CD4-positive, alpha-beta T cell treated with Interleukin-15 for 4 hours (primary cell): ENCODE measurements at places on chromosomes 5 and 9.

GRCh38 chr9:5593904-5594303 is 35.0 kb upstream of the RIC1 start:
- DNase-seq: no peak

DNA sequence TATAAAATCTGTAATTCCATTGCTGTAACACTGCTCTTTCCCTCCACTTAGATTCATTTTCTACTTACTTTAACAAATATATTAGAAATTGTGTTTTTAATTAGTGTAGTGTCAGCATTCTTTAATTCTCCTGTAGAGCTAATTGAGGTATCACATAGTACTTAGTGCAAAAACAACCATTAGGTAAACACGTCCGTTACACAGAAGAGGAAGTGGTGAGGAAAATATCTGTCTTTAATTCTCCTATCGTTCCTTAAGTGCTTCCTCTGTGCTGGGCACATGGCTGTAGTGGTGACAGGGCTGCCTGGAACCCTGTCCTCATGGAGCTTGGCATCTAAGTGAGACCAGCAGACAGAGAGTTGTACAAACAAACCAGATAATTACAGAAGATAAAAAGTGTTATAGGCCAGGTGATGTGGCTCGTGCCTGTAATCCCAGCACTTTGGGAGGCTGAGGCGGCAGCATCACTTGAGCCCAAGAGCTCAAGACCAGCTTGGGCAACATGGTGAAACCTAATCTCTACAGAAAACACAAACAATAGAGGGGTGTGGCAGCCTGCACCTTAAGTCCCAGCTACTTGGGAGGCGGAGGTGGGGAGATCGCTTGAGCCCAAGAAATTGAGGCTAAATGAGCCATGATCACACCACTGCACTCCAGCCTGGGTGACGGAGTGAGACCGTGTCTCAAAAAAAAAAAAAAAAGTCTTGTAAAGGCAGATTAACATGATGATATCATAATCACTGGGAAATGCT is 36.4 kb downstream of the PARP8 start:
- DNase-seq: peak; percentile 13

GRCh38 chr5:6215891-6216290 is 162.5 kb downstream of the MED10 start:
- no peak for DNase-seq

GRCh38 chr5:132095424-132095972 is 21.9 kb downstream of the CSF2 start:
- no peak for DNase-seq

GRCh38 chr9:109193974-109194556 is 27.0 kb upstream of the FRRS1L start:
- DNase-seq: no peak

GRCh38 chr5:141929398-141930058 is 5.9 kb downstream of the DELE1 start:
- DNase-seq: no peak

DNA sequence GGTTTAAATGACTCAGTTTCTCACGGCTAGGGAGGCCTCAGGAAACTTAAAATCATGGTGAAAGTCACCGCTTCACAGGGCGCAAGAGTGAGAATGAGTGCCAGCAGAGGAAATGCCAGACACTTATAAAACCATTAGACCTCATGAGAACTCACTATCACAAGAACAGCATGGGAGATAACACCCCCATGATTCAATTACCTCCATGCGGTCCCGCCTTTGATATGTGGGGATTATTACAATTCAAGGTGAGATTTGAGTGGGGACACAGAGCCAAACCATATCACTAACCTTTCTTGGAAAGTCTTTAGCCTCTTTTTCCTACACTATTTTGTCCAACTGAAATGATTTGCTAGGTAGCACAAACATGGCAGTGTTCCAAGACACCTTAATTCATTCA is 533.9 kb upstream of the NUDT12 start:
- no peak for DNase-seq

DNA sequence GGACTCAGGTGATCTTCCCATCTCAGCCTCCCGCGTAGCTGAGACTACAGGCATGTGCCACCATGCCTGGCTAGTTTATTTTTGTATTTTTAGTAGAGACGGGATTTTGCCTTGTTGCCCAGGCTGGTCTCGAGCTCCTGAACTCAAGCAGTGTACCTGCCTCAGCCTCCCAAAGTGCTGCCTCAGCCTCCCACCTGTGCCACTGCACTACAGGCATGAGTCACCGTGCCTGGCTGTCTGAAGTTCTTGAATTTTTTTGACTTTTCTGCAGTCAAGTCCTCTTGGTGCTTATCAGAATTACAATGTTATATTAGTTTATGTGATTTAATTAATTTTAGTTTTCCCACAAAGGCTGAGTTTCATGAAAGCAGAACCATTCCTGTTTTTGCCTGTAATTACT is 9.8 kb downstream of the SPIN1 start:
- DNase-seq: no peak

GRCh38 chr5:42360616-42361314 is 62.5 kb upstream of the GHR start:
- DNase-seq: no peak

GRCh38 chr9:98429613-98430012 is 174.2 kb upstream of the TBC1D2 start:
- DNase-seq: no peak

DNA sequence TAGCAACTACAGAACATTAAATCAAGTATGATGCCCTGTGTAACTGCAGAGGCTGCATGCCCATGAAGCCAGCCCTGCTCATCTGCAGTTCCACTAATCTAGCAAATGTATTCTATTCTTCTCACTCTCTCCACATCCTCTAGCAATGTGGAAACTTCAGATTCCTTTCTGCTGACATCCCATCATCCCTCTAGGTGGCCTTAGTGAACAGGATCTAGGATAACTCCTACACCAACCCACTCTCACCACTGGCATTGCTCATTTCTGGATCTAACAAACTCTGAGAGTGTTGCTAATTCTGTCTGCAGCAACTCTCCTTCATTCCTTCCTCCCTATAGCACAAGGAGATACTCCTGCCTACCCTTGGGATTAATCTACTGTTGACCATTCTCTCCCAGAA is 80.8 kb downstream of the FAM81B start:
- no peak for DNase-seq

DNA sequence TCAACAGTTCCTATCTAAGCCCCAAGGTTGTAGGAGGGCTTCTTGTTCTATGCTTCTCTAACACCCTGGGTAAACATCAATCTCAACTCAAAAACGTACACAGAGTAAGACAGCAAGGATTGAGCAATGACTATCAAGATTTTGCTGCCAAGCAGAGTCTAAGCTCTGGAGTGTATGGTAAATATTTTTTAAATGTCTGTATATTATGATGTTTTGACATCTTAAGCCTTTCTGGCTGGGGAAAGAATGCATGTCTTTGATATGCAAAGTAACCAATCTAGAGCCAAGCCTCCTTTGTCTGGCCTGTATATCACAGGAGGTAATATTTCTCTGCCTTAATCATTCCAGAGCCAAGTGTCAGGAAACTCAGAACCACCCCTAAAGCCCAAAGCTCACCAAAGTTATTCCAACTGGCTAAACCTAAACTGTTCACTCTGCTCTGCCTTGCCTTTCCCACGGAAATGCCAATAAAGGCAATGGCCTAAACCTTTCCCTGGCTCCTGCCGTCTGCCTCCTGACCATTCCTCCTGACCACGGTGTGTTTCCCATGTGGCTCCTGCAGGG is 45.2 kb downstream of the YIPF5 start:
- no peak for DNase-seq

DNA sequence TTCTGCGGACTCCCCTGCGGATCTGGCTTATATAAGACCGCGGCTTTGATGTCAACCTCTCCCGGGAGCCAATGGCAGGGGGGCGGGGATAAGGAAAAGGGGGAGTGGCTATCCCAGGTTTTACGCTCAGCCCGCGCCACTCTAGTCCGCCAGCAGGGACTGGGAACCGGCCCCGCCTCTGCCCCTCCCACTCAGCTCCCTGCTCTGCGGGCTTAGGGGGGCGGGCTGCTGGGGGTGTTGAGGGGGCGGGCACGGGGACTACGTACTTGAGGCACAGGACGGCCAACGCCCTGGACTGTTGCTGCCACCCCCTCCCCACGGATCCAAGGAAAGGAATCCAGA is at the start of gene HAND1:
Gene HAND1, minus strand, starts transcription at position 4 of the 342 bp plus-strand sequence. CDS start 219 bp downstream, outside the sequence.
- no peak for DNase-seq

DNA sequence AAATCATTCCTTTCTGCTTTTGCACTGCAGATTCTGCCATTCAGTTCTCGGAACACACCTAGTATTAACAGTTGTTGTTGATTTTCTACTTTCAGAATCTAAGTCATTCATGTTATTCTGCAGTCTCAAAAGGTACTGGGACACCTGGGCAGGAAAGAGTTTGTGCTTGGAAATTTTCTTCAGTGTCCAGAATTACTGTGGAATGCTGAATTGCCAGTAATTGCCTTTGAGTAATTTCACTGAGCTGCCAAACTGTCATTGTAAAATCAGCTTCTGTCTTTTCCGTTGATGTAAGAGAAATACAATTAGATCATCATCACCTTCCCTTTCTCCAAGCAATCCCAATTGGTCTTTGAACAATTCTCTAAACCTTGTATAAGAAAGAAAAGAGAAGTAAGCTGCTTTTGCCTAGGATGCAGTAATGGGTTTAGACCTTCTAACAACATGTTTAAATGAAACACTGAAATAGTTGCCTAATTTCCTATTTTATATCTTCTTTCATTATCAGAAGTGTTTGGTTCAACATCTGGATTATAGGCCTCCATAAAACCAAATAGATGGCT is 75.7 kb upstream of the TGFBR1 start:
- no peak for DNase-seq

GRCh38 chr5:97986069-97986468 is 787.4 kb upstream of the RGMB start:
- no peak for DNase-seq

DNA sequence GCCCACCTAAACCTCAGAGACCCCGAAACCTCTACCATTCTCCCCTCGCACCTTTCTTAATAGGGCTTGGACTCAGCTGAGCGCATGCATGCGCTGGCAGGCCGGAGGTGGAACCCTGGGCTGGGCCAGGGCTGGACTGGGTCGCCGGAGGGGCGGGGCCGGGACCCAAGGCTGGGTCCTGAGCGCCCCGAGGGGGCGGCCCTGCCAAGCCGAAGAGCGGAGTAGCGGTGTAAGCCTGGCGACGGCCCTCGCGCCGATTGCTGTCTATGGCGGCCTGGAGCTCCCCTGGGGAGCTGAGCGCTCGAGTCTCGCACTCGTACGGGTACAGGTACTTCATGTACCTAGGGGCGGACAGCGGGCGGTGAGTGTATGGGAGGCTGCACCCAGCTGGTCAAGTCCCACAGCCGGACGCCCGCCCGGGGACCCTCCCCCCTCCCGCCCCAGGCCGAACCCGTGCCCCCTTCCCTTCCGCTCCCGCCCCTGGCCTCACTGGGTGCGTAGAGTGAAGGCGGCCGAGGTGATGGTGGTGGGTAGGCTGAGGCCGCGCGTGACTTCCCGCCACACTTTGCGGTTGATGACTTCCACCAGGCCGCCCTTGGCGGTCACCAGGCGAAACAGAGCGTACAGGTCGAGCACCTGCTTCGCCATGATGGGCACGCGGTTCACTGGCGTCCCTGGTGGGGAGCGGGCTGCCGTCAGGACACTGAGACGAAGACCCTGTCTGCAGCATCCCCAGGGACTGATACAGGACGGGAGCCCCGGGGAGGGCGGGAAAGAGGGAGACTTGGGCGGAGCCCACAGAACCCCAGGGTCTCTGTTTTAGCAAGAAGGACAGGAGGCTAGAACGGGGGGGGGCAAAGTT is 3.3 kb upstream of the DCTN3 start:
- DNase-seq: no peak

GRCh38 chr9:84174486-84174885 is 166.1 kb downstream of the SLC28A3 start:
- no peak for DNase-seq

DNA sequence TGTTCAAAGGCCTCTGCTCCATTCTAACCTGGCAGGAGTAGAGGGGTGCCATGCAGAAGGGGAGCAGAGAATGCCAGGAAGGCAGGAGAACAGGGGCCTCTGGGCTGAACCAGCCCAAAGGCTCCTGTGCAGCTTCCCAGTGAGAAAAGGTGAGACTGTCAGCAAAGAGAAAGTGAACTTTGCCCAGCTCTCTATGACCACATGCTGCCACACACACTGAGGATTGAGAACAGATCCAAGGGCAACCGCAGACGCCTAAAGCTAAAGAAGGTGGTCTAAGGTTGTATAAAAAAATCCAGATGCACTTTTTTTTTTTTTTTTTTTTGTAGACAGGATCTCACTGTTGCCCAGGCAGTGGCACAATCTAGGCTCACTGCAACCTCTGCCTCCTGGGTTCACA is 51.4 kb downstream of the ALDH7A1 start:
- DNase-seq: no peak

GRCh38 chr9:121066850-121067249 is 7.9 kb upstream of the CNTRL start:
- no peak for DNase-seq

GRCh38 chr9:134853893-134854292 is 26.7 kb upstream of the FCN2 start:
- no peak for DNase-seq

- no peak for DNase-seq
Observed at GRCh38 chr5:174087783-174088182, 42.3 kb downstream of the NSG2 start.

- DNase-seq: no peak
Observed at GRCh38 chr5:105015098-105015497, 1452.5 kb upstream of the NUDT12 start.

DNA sequence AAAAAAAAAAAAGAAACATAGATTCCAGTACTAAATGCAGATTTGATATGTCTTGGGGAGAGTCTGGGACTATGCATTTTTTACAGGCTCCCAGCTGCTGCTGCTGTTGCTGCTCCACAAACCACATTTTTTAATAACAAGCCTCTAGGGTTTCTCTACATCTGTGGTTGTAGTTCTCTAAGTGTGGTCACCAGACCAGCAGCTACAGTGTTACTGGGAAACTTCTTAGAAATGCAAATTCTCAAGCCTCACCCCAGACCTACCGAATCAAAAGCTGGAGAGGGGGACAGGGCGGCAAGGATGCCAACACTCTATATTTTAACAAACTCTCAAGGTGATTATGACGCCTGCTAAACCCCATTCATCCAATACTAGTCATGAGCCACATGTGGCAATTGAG is 293.4 kb upstream of the PTGER4 start:
- DNase-seq: peak; percentile 58

- no peak for DNase-seq
Observed at GRCh38 chr5:78801413-78801812, 152.8 kb upstream of the LHFPL2 start.

DNA sequence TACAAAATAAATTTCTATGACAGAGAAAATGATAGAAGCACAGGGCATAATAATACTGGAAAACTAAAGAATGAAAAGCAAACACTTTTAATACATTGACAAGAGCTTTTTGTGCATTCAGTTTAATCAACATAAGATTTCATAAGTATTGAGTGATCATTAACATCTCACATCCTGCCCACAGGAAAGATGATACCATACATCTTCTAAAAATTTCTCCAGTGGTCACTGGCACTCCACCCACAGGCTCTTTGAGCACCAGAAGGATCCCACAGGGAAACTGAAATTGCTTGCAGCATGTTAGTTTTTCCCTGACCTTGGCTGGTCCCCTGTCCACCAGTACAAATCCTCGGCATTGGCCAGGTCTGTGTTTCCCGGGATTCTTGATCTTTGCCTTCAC is 186.0 kb downstream of the CEMIP2 start:
- no peak for DNase-seq
